H7 (cell line): ENCODE measurements at places on chromosomes 2 and 18. TPM values are rescaled to one million over a fixed set of nuclear protein-coding genes. Genes with fewer than 3 reads are reported as not detected.

- DNase-seq: peak; percentile 84
These were observed 4.7 kb downstream of the RTKN start for GRCh38 chr2:74436848-74437695.

The PROM2 gene
- 1.1 and 1.8 TPM in 2 replicates for total RNA-seq

DNA sequence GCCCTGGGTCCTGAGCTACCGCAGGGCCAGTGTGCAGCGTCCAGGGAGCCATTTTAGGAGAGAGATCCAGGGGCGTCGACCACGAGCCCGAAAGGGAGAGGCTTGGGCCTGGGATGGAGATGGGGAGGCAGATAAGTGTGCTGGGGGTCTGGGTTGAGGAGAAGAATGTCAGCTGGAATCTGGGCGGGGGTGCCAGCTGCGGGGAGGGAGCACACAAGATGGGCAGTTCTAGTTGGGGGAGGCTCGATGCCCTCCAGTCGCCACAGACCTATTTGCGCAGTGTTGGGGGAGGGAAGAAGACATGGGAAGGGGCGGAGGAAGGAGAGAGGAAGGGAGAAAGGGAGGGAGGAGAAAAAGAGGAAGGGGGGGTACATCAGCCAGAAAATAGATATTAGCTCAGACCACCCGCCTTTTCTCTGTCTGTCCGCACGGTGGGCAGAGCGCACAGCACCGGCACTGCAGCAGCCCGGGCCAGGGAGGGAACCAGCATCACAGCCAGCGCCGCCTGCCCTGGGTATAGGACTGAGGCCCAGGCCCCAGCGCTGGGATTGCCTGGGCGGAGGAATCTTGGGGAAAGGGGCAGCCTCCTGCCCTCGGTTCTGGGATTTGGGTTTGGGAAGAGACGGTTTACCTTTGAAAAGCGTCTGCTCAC, 1.9 kb upstream of the HOXD11 start:
- peak; percentile 75 for DNase-seq

GRCh38 chr2:128293870-128294455, 24.7 kb downstream of the HS6ST1 start:
- DNase-seq: no peak

- DNase-seq: peak; percentile 22
These were observed 110.1 kb downstream of the ZNF385B start for GRCh38 chr2:179751163-179751809.

GRCh38 chr2:96848264-96848663, 4.4 kb upstream of the ANKRD23 start:
- peak; percentile 39 for DNase-seq

DNA sequence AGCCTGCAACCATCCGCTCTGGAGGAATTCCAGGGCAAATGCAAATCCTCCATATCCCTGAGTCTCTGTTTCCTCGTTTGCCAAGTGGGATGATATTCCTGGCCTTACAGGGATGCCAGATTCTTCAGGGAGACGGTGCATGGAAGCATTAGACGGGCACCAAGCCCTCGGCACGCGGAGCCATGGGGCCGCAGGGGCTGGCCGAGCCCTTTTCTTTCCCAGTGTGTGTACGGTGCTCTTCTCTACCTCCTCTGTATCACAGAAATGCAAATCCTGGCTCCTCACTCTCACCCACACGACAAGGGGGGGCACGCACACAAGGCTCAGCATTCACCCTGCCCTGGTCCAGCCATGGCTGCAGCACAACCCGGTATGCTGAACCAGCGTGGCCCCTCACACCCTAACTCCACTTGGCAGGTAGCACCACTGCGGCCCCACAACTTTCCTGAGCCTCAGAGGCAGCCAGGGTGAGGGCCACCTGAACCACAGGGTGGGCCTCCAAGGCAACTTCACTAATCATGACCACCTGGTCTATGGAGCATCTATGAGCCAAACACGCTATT, 64.1 kb upstream of the SALL3 start:
- peak; percentile 46 for DNase-seq

- no peak for DNase-seq
These were observed 159.7 kb downstream of the DOCK10 start for GRCh38 chr2:224882291-224883171.

The FABP1 gene
- total RNA-seq: not detected in 2 replicates

- no peak for DNase-seq
These were observed 86.5 kb downstream of the MEIS1 start for GRCh38 chr2:66521291-66521922.

The AUP1 gene
- total RNA-seq: 99.5 and 105 TPM in 2 replicates

The NOL4 gene
- 0.07 and 0.66 TPM in 2 replicates for total RNA-seq

DNA sequence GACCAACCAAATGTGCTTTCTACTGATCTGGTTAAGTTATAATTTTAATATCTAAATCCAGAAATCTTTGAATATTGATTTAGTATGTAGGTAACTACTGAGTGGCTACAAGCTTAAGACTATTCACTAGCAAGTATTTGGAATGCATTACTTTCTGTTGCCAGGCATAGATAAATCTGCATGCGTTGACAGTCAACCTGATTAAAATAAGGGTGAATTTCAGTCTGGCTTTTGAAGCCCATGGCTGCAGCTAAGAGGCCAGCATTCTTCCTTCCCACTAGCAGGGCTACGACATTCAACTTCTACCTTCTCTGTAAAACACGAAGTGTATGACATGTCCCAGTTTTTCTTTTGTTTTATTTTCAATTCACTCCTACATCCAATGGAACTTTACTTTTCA, 340.6 kb downstream of the EPHA4 start:
- no peak for DNase-seq

- peak; percentile 68 for DNase-seq
These were observed 372.9 kb upstream of the HS6ST1 start for GRCh38 chr2:128691526-128691925.

DNA sequence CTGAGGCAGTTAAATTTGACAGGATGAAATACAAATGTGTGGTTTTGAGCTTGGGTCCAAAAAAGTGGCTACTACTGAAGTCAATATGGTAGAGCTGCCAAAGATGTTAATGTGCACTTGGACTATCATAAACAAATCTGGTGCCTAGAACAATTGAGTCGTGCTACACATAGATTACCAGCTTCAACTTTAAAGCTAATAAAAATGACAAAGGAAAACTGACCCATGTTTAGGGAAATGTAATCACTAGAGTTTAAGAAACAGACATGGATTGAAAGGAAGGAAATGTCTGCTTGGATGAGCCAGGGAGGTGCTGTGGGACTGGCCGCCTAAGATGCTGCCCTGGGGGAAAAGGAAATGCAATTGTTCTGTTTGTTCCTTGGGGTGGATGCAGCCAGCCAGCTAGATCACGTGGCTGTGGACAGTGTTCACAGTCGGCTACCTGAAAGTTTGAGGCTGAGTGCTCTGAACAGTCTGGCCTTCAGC, 36.6 kb downstream of the CYB5A start:
- no peak for DNase-seq

GRCh38 chr2:71498261-71498701, 44.9 kb downstream of the DYSF start:
- DNase-seq: no peak

The CXCR1 gene
- not detected in 2 replicates for total RNA-seq

The ST8SIA5 gene
- 0.38 and 0.52 TPM in 2 replicates for total RNA-seq

The TMEM169 gene
- total RNA-seq: 0.42 and 1.1 TPM in 2 replicates

- DNase-seq: peak; percentile 35
These were observed 19.5 kb downstream of the WIPF1 start for GRCh38 chr2:174577967-174578589.

DNA sequence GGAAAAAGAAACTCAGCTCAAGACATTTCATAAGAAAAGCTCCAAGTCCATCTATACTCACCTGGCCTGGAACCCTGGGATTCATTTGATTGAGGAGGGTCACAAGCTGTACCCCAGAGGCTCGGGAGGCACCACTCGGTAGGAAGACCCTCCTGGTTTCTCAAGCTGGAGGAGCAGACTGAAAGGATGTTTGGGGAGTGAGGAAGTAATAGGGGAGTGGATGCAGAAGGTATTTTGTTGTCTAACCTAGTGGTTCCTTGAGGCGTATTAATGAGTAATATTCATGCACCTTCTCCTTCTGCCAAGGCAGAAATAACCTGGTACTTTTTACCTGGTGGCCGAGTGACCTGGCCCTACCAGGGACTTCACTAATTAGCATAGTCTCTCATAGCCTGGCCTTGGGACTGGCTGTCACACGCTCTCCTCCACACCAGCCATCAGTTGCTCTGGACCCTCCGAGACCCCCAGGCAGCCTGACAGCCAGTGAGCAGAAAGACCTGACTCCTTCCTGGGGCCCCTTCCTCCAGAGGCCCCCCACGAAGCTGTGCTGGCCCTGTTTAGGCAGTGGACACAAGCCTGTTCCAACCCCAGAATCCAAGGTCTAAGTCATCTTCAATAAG, 161.4 kb downstream of the BCL2 start:
- DNase-seq: no peak

DNA sequence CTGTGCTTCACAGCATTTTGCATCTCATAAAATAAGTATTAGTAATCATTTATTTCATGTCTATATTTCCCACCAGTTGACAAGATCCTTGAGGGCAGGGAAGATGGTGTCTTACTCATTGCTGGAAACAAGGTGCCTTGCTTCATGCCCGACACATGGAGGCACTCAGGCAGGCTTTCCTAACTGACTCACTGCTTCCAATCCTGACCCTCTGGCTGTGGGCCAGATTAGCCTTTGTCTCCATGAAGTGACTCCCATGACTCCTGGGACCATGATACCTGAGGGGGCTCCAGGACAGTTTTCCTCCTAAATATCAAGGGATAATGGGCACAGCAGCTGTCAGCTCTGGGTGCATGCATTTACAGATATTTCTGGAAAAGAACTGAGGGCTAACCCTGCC, 275.1 kb downstream of the AGPS start:
- no peak for DNase-seq

- peak; percentile 90 for DNase-seq
These were observed 1.1 kb upstream of the CDH2 start for GRCh38 chr18:28177828-28178635.

- no peak for DNase-seq
These were observed 1774.8 kb upstream of the CELF4 start for GRCh38 chr18:39340418-39340817.

GRCh38 chr2:174786066-174786725, 21.9 kb upstream of the CHRNA1 start:
- DNase-seq: no peak

GRCh38 chr2:74406035-74406434, 15.4 kb downstream of the C2orf81 start:
- DNase-seq: no peak

DNA sequence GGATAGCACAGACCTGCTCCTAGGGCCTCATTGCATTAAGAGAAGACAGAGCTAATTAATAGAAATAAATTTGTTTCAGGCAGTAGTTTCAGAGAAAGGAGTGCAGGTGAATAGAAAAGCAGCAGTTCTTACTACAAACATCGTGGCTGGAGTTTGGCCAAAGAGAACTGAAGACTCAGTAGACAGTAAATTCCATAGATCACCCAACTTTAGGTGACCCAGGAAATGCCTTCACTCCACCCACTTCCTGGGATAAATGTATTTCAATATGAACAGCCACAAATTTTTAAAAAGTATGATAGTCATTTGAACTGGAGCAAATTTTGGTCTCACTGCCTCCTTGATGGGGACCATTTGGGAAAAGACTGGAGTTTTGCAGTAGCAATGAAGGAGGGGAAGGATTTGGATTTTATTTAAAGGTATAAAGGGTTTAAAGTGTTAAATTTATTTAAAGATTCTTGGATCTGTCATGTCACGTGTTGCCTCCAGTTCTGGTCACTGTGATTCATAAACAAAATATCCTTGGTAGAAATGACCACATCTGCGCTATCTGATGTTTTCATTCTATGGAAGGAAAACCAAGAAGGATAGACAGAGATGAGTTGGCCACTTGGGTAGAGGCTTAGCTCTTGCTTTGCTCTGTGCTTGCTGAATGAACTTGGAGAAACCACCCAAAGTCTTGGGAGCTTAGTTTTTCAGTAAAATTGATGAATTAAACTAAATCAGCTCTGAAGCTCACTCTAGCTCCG, 390.2 kb downstream of the THSD7B start:
- DNase-seq: no peak

GRCh38 chr2:84427235-84428138, 31.6 kb downstream of the SUCLG1 start:
- no peak for DNase-seq

- no peak for DNase-seq
These were observed 79.8 kb upstream of the MC4R start for GRCh38 chr18:60452421-60452820.

GRCh38 chr2:157853211-157853610, 22.9 kb downstream of the ACVR1 start:
- no peak for DNase-seq

DNA sequence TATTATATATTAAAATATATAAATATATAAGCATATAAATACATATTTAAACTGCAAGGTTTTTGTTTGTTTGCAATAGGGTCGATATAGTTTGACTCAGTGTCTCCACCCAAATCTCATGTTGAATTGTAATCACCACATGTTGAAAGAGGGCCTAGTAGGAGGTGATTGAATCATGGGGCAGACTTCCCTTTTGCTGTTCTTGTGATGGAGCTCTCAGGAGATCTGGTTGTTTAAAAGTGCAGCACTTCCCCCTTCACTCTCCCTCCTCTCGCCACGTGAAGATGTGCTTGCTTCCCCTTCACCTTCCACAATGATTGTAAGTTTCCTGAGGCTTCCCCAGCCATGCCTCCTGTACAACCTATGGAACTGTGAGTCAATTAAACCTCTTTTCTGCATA, 2137.3 kb upstream of the CELF4 start:
- DNase-seq: no peak

DNA sequence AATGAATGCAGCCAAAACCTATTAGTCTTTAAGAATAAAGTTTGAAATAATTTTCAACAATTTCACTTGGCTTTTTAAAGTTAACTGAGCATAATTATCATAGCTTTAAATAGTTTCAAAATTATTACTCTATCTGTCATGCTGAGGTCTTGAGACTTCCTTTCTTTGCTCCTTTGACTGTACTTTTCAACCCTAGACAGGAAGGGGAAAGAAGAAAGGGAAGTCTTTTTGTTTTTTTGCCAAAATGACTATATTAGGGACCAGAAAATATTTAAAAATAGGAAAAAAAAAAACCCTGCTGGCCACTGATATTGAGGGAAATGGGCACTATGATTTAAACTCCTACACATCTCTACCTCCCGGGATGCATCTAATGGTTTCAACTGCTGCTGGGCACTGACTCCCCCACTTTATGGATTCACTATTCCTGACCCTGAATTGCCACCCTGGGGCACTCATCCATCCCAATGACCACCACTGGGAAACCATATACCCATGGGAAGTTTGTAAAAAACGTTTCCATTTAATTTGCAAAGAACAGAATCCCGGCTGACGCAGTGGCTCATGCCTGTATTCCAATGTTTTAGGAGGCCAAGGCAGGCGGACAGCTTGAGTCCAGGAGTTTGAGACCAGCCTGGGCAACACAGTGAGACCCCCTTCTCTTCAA, 50.5 kb downstream of the GAREM1 start:
- no peak for DNase-seq
